ENCODE measurements at places on chromosomes 16 and 17.

- DNase-seq = no peak
Observed at GRCh38 chr17:73717690-73718089, 73.4 kb upstream of the SDK2 start.

DNA sequence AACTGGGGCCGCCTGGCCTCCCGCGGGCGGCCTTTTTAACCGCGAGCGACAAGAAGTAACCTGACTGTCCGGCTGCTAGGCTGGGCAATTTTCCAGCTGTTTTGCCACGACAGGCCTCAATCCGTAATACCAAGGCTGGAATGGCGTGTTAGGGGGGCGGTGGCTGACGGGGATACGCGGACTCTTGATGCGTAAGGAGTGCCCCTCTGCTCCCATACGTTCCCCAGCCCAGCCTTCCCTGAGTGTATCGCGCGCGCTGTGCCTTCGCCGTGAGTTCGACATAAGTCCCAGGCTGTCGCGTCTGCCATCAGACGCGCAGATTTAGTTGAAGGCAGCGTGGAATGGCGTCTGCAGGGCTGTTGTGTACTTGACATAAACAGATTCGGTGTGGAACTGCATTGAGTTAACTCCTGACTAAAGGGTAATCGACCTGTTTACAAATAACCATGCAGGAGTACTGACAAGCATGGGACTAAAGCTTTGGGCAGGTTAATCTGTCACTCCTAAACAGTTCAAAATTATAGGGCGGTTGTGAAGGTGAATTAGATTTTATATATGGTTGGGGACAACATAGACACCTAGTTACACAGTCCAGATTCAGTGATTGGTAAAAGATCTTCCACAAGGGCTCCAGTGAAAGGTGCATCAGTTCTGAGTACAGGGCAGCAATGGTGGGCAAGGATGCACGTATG lies 16.6 kb upstream of the ERN1 start:
- DNase-seq = peak; percentile 65

DNA sequence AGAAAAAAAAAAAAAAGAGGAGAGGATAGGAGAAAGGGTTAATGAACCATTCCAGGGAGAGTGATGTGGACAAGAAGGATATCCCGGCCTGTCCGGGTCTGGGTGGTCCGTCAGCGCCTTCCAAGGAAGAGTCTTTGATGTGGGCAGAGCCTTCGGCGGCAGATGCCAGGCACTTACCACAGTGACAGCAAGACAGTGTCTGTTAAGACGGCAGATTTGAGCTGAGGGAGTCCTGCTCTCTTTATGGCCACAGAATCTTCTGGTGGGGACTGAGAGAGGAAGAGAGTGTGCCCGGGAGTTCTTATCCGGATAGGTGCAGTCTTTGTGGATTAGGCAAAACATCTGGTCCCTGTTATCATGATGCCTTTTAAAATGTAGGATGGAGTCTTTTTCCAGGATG lies 95.2 kb downstream of the ZDHHC7 start:
- no peak for DNase-seq

GRCh38 chr17:2770129-2770528 lies 20.7 kb upstream of the CCDC92B start:
- DNase-seq = no peak

DNA sequence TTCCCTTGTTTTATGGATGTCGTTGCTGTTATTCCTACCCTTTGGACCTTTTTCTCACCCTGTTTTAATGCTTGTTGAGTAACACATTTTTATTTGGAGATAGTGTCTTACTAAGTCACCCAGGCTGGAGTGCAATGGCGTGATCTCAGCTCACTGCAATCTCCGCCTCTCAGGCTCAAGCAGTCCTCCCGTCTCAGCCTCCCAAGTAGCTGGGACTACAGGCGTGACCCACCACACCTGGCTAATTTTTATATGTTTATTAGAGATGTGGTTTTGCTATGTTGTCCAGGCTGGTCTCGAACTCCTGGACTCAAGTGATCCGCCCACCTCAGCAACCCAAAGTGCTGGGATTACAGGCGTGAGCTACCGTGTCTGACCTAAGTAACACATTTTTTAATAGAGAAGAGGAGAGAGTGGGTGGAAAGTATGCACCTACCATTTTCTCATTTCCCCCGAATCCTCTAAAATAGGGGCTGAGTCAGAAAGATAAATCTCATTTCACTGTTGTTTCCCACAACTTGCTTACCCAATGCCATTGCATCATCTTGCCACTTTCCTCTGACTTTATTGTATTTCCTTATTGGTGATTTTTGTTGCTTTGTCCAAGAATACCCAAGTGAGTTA lies 7.0 kb downstream of the DHX40 start:
- DNase-seq = no peak

GRCh38 chr17:70298929-70299531 lies 129.7 kb downstream of the KCNJ2 start:
- no peak for DNase-seq

DNA sequence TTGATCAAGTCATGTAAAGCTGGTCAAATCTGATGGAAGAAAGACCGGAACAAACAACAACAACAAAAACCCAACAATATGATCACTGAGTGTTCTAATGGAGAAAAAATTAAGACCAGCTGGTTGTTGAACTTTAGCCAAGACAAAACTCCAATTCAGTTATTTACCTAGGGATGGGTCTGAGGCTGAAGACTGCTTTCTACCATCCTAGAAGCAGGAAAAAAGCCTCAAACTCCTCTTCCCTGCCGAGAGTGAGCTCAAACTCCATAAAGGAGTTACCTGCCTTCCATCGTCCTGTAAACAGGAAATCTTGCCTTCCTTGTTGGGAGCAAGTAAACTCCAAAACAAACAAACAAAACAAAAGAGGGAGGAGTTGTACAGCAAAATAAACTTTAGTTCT lies 23.1 kb upstream of the TMEM98 start:
- DNase-seq = no peak

DNA sequence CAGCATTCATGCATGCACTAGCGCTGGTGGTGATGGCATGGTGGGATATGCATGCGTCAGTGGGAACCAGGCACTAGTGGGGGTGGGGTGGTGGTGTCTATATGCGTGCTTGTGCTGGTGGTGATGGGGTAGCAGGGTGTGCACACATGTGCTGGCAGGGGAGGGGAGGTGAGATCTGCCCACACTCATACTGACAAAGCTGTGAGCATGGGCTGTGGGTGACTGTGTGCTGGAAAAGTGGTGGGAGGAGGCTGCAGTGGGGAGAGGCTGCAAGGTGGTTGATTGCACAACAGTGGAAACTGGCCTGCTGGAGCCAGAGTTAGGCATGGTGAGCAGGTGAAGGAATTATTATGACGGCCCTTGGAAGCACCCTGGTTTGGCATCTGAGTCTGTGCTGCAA lies 31.3 kb upstream of the TEKT1 start:
- DNase-seq = no peak

GRCh38 chr17:50817838-50818237 lies 17.5 kb upstream of the WFIKKN2 start:
- DNase-seq = no peak

- no peak for DNase-seq
Observed at GRCh38 chr16:10501016-10501607, 79.3 kb downstream of the EMP2 start.

DNA sequence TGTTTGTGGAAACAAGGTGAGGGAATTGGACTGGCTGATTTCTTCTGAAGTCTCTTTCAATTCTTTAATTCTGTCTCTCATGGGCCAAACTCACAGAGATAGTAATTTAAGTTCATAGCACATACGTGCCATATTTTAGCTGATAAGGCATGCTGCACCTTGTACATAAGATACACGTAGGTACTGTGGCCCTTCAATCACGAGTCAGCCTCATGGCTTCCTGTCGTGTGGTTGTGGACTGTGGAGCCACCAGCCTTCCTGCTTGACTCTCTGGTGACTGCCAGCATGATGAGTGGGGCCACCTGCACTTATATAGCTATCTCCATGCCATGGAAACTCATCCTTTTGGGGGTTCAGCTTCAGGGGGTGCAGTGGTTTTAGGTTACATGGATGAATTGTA lies 25.1 kb downstream of the KSR1 start:
- DNase-seq = no peak

DNA sequence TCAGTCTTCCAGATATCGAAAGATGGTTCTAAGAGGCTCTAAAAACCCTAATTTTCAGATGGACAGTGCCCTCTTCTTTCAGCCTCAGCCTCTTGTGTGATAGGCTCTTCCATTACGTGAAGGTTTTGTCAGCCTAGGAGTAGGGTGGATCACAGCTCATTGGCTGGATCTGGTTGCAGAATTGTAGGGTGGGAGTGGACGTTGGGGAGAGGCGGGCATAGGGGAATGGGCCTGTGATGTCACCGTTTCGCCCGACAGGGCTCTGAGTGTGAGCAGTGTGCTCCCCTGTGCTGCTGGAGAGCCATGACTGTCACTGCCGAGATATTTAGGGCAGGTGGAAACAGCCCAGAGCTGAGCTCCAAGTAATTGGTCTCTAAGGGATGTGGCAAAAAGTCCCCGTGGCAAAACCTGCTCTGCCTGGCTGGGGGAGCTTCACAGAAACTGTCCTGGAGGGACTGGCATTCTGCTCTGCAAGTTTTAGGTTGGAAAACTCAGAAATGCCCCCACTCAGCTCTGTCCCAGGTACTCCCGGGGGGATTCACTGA lies 6.2 kb upstream of the WFIKKN1 start:
- no peak for DNase-seq

GRCh38 chr16:9095656-9096397 lies 4.4 kb downstream of the HAPSTR1 start:
- DNase-seq = no peak

DNA sequence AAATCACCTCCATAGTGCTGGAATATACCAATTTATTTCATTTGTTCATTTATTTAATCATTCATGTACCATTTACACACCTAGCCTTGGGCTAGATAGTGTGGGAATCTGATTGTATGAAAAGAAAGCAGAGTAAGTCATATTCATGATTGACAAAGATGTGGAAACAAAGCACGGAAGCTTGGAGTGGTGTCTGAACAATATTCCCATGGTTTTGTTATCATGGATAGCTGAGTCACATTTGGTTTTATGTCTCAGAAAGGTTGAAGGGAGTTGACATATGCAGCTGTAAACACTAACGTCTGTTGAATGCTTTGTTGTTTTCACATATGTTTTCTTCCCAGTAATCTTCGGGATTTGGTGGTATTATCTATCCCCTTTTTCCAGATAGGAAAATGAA lies 76.6 kb downstream of the MAP2K4 start:
- no peak for DNase-seq

GRCh38 chr16:25395528-25395927 lies 137.9 kb upstream of the ZKSCAN2 start:
- DNase-seq = no peak

- no peak for DNase-seq
Observed at GRCh38 chr16:82855471-82855870, 228.7 kb downstream of the CDH13 start.

DNA sequence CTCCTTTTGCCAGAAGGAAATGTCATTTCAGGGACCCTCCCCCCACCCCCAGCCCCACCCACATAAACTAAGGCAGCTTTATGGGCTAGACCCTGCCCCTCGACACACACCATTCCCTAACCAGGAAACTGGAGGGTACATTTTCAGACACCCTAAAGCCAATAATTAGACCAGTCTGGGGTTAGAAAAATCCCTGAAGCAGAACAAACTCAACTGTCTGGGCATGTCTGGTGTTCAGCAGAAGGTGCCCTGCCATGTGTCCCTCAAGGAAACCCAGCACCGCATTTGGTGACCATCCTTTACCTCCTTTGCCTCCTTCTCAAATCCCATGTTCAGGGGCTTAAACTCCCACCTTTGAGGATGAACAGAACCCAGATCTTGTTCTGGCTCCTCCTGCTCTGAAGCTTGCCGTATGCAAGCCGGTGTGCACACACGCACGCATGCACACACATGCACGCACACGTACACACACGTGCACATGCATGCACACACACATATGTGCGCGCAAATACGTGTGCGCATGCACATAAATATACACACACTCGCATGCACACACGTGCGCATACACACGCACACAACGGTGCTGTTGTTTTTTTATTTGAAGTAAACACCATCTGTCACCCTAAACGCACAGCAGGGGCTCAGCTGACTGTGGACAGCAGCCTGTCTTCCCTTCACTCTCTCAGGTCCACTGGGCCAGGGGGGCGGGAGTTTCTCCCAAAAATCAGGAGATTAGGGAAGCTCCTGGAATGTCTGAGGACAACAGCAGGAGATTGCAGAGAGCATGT lies 156.8 kb upstream of the TNRC6C start:
- DNase-seq = no peak

- no peak for DNase-seq
Observed at GRCh38 chr17:56599088-56599487, 5.6 kb downstream of the NOG start.

Measured in skin of body (tissue), 3 donors.